Mesendoderm (in vitro differentiated cells): ENCODE measurements at places on chromosomes 12 and 14.

- no peak for DNase-seq
Measured at GRCh38 chr14:74942608-74943007, 12.8 kb downstream of the PGF start.

GRCh38 chr14:84041421-84041820 lies 1488.5 kb upstream of the FLRT2 start:
- no peak for DNase-seq

GRCh38 chr14:60226298-60226697 lies 22.7 kb upstream of the PPM1A start:
- no peak for DNase-seq

- DNase-seq: no peak
Measured at GRCh38 chr12:67952787-67953186, 36.5 kb upstream of the IFNG-AS1 start.

- DNase-seq: peak; percentile 76
Measured at GRCh38 chr14:55580470-55581341, 699 bp downstream of the KTN1 start.

DNA sequence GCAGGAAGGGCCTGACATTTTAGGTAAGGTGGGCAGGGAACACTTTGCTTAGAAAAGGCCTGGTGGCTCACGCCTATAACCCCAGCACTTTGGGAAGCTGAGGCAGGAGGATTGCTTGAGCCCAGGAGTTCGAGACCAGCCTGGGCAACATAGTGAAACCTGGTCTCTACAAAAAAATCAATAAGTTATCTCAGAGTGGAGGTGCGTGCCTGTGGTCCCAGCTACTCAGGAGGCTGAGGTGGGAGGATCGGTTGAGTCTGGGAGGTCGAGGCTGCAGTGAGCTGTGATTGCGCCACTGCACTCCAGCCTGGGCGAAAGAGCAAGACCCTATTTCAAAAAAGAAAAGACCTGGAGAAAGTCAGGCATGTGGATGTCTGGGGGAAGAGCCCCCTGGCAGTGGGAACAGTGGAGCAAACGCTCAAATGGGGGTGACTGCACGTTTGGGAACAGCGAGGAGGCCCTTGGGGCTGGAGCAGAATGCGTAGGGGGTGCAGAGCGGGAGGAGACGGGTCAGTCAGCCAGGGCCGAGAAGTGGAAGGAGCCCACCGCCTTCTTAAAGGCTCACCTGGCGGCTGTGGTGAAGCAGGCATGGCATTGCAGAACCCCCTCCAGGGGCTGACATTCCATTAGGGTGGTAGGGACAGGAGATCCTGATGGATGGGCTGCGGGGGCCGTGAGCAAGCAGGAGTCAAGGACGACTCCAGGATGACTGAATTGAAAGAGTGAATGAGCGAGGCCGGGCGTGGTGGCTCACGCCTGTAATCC lies 6.2 kb upstream of the KIF26A start:
- no peak for DNase-seq

DNA sequence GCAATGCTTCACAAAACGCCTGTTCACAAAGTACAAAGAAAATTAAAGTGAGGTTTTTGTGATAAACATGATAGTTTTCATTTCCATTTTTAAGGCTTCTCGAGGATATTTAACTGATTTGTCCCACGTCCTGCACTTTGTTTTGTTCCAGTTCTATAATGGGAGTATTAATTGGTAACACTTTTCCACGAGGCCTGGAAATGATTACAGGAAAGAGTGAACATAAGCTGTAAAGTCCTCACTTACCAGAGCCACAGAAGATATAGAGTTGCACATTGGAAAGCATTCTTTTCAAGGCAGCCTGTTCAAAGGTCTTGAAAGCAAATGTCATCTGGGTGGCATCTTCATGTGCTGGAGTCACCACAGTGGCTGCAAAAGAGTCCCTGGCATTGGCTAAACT lies 1236.6 kb downstream of the BCL11B start:
- DNase-seq: no peak

- DNase-seq: no peak
Measured at GRCh38 chr14:74563586-74564159, 48.4 kb downstream of the LTBP2 start.

DNA sequence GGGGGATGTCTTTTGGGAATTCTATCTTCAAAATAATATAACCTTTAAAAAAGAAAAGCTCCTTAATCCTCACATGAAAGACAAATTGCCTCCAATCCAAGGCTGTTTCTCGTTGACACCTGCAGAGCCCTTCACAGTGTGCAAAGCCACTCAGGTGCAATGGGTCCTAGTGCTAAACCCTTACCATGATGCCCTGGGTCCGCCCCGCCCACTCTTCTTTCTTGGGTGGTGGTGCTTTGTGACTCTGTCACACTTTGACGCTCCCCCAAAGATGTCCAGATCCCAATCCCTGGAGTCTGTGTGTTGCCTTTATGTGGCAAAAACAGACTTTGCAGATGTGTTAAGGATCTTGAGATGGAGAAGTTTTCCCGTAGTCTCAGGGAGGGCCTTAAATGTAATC lies 29.7 kb downstream of the CLMN start:
- DNase-seq: no peak

DNA sequence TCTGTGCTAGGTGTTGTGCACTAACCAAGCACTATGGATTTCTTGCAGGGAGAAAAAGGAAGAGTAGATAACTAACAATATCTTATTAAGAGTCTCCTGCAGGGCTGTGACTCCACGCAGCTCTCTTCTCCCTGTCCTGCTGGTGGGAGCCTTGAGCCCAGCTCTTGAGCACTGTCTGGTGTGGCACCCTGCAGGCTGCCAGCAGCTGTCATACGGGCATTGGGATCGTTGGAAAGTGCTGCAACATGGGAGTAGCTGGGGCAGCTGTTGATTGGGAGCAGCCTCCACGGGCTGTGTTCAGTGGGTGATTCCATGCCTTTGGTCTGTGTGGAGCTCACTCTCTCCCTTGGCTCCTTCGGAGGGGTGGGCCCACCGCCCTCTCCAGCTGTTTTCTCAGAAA lies 125.3 kb downstream of the FBXL14 start:
- no peak for DNase-seq
